Activated CD8-positive, alpha-beta T cell treated with anti-CD3 and anti-CD28 coated beads, Interleukin-2, amount 10 ng/mL, durations not matched to agents 7 days and 5 days (primary cell): ENCODE measurements at places on chromosomes 7 and 10. TPM values are rescaled to one million over a fixed set of nuclear protein-coding genes. Genes with fewer than 3 reads are reported as not detected.

- no peaks in the 10 kb centered on the region for H3K27me3 ChIP-seq
- H3K4me3 ChIP-seq, result no peak overlapping the region
- no peaks in the 10 kb centered on the region for H3K36me3 ChIP-seq
- peaks cover 6% of the 10 kb centered on the region for H3K4me1 ChIP-seq
These were observed 70.5 kb downstream of the ITGB1 start for GRCh38 chr10:32887481-32887880.

GRCh38 chr7:69439636-69440325, 158.5 kb upstream of the AUTS2 start:
- no peak overlapping the region for H3K4me3 ChIP-seq
- DNase-seq, result no peak
- no peaks in the 10 kb centered on the region for H3K27me3 ChIP-seq
- no peaks in the 10 kb centered on the region for H3K4me1 ChIP-seq

DNA sequence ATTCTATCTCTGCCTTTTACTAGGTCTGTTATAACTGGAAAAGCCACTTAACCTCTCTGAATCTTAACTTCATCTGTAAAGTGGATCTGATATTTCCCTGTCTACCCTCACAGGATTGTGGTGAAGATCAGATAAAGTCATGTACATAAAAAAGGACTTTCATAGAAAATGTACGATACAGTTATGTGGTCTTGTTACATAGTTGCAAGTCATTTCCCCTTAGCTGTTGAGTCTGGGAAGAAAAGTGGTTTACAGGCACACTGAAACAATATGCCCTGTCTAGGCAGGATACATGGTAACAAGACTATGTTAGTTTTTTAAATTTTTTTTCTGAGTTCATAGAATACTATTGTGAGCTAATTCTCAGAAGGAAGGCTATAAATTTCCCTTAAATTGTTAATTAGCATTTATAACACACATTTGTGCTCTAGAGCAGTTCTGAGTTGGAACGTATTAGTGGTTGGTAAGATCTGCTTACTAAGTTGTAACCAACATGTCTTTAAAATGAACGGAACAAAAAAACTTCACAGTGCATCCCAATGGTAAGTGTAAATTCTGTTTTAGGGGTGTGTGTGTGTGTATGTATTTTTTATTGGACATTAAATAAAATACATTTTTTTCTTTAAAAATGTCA, 7.1 kb upstream of the GSTO1 start:
- H3K4me1 ChIP-seq, result peaks cover 16% of the 10 kb centered on the region
- H3K36me3 ChIP-seq, result peaks cover 9% of the 10 kb centered on the region
- H3K27me3 ChIP-seq, result peaks cover 10% of the 10 kb centered on the region
- DNase-seq, result no peak

The ZNF485 gene
- 4.8 TPM for total RNA-seq

DNA sequence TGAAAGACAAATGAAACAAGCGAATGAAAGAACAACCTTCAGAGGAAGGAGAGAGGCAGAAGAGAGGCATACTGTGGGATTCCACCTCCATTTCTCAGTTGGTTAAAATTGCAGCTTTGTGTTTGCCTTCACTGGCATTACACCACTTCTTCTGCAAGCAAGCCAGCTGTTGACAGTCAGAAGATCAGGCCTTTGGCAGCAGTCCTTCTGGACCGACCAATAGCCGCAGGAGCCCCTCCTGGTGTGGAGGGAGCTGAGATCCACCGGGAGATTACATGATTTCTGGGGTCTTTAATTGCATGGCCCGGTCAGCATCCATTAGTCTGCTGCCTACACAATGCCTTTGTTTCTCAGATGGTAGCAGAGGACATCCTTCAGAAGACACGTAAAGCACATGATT, 206.7 kb downstream of the ADAM12 start:
- H3K4me3 ChIP-seq, result no peak overlapping the region
- no peak overlapping the region for H3K27ac ChIP-seq
- H3K36me3 ChIP-seq, result no peaks in the 10 kb centered on the region
- H3K27me3 ChIP-seq, result no peaks in the 10 kb centered on the region

DNA sequence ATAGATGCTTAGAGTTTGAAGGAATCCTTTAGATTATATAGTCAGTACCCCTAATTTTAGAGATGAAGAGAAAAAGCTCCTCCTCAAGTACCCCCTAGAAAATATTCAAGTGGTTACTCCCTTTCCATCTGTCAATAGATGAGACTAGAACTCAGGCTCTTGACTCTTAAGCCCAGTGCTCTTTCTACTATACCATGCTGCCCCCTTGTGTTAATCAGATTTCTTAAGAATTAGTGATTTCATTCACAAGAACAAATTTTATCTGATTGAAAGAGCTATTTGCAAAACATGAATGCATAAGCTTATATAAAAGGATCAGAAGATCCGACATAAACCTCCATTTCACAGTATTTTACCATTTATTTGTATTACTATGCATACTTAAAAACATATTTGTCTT, 179.3 kb downstream of the TFEC start:
- H3K4me1 ChIP-seq, result no peaks in the 10 kb centered on the region
- no peak for DNase-seq

GRCh38 chr10:74799721-74800221, 26.6 kb upstream of the KAT6B start:
- H3K27me3 ChIP-seq, result no peaks in the 10 kb centered on the region
- H3K4me1 ChIP-seq, result peaks cover 10% of the 10 kb centered on the region
- H3K27ac ChIP-seq, result no peak overlapping the region
- no peak for DNase-seq
- H3K36me3 ChIP-seq, result no peaks in the 10 kb centered on the region

- H3K4me1 ChIP-seq, result no peaks in the 10 kb centered on the region
- H3K36me3 ChIP-seq, result no peaks in the 10 kb centered on the region
- H3K27ac ChIP-seq, result no peak overlapping the region
These were observed 1212.8 kb downstream of the REEP3 start for GRCh38 chr10:64733980-64734379.

DNA sequence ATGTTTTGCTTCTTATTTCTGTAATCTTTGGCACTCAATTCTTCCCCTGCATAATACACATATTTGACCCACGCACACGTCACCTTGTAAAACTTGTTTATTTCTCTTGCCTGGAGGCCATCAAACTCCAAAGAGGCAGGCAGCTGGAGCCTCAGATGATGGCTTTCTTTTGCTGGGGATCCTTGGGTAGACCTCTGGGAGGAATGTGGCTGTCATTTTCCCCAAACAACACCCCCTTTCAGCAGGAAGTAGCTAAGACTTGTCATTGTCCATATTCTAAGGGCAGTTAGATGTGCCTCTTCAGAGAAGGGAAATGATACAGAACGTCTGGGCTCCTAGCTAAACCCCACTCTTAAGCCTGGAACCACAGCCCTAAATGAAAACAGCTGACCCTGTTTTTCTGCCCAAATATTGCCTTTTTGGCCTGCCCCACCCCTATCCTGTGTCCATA, 111.3 kb downstream of the ITGB8 start:
- no peak for DNase-seq
- H3K36me3 ChIP-seq, result no peaks in the 10 kb centered on the region
- no peak overlapping the region for H3K27ac ChIP-seq

The SFXN3 gene
- 24.7 TPM for total RNA-seq

DNA sequence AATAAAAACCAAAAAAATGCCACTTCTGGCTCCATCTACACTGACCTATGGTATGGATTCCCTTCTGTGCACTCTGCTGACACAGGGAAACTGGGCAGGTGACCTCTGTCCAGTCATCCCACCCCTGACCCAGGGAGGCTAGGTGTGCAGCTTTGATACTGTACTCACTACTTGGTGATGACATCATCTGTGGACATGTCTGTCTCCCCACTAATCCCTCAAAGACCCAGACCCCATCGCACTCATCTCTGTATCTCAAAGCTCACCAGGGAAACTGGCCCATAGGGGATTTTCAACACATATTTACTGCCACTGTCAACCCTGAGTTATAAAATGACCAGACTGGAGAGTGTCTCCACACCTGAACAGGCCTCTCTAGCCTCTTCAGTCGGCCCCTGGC, 10.6 kb downstream of the SGMS1 start:
- H3K36me3 ChIP-seq, result peaks cover 1% of the 10 kb centered on the region
- no peak for DNase-seq
- H3K27ac ChIP-seq, result no peak overlapping the region
- H3K27me3 ChIP-seq, result no peaks in the 10 kb centered on the region

DNA sequence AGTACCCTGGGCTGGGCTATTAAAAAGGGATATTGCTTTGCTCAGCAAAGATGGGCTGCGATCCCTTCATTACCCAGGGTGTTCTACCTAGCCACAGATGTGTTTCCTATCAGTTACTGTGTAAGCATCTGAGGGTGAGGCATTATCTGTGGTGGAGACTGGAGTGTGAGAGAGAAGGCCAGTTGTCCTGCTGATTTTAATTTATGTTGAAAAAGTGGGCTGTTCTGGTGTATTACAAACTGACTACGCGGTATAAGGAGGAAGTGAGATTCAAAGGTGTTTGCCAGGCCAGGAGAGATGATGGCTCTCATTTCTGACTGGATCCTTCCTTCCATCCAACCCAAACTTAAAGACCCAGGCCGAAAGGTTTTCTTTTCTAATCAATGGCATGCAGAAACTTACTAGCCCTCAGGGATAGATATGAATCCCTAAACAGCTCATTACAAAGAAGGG, 7.6 kb downstream of the TCF7L2 start:
- no peak overlapping the region for H3K27ac ChIP-seq
- peaks cover 2% of the 10 kb centered on the region for H3K4me1 ChIP-seq
- peaks cover 73% of the 10 kb centered on the region for H3K27me3 ChIP-seq
- no peak overlapping the region for H3K4me3 ChIP-seq

DNA sequence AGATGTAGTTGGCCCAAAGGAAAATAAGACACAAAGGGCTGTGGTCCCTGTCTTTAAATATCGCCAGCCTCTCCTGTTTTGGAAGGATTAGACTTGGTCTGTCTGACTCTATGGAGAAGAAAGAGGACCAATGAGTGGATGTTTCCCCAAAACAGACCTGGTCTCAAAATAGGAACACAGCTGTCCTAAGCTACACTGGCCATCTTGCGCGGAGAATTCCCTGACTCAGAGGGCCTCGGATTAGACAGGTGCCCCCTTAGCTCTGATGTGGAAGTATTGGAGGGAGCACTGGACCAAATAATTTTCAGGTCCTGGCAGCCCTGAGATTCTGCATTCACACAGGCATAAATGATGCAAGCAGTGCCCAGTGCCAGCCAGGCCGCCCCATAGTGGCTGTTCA, 56.1 kb downstream of the CHST15 start:
- H3K4me1 ChIP-seq, result peaks cover 18% of the 10 kb centered on the region
- no peak for DNase-seq
- no peak overlapping the region for H3K4me3 ChIP-seq
- H3K27ac ChIP-seq, result no peak overlapping the region
- H3K27me3 ChIP-seq, result peaks cover 3% of the 10 kb centered on the region

The SMKR1 gene
- total RNA-seq, result 1.6 TPM

DNA sequence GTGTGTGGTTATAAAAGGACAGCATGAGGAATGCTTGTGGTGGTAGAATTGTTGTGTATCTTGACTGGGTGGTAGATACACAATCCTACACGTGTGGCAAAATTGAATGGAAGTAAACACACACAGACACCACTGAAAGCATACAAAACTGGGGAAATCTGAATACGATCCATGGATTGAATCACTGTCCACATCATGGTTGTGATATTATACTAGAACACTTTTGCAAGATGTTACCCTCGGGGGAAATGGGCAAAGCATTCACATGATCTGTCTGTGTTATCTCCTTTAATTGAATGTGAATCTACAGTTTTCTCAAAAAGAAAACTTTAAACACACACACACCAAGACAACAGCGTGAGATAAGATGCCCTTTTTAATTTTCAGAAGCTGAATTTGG, 165.2 kb upstream of the CELF2 start:
- H3K27me3 ChIP-seq, result peaks cover 9% of the 10 kb centered on the region
- no peaks in the 10 kb centered on the region for H3K36me3 ChIP-seq
- no peak overlapping the region for H3K4me3 ChIP-seq
- DNase-seq, result no peak

DNA sequence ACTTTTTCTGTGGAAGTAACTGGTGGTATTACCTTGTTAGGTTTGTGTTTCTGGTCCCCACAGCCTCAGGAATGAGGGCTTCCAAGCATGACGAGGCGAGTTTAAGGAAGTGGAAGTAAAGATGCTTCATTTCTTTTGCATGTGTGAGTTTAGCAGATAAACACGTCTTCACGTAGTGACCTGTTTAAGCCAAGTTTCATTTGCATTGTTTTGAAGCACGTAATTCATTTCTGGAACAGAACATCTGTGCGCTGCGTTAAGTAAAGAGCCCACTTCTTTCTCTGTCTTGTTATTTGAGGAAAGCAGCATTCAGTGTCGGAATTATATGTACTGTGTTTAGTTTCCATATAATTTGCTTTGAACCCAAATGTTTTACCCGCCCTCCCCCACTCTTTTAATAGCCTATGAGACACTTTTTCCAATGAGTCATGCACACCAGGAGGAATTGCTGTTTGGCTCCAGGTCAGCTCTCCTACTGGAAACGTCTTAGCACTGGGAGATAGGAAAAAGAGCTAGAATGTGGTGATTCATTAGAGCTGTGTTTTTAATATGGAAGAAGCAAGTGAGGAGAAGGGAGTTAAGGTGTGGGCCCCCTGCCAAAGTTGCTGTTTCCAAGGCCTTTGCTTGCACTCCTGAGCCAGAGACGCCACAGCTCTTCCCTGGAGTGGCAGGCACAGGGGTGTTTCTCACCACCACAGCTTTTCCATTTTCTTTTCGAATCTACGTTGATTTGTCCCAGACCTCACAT, 36.7 kb downstream of the BTBD16 start:
- no peaks in the 10 kb centered on the region for H3K4me1 ChIP-seq
- peaks cover 18% of the 10 kb centered on the region for H3K27me3 ChIP-seq
- no peak overlapping the region for H3K4me3 ChIP-seq
- DNase-seq, result no peak

The C10orf71 gene
- total RNA-seq, result not detected

- H3K4me1 ChIP-seq, result no peaks in the 10 kb centered on the region
- no peak overlapping the region for H3K27ac ChIP-seq
- H3K36me3 ChIP-seq, result no peaks in the 10 kb centered on the region
- no peaks in the 10 kb centered on the region for H3K27me3 ChIP-seq
- no peak overlapping the region for H3K4me3 ChIP-seq
These were observed 148.1 kb downstream of the PCLO start for GRCh38 chr7:83014546-83014945.

DNA sequence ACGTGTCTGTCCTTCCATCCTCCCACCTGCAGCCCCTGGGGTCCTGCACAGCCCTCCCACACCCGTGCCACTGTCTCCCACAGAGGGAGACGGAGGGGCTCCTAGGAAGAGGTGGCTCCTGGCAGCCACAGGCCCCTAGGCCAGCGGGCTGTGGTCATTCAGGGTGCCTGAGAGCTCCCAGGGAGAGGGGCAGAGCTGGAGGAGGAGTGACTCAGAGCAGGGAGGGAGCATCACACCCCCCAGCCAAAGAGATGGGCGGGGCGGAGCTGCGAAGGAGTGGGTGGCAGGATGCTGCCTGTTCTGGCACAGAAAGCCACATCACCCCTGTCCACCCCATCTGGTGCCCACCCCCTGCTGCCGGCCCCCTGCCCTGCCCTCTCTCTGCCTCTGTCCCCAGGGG, 50.5 kb downstream of the STK32C start:
- no peak overlapping the region for H3K4me3 ChIP-seq
- H3K27me3 ChIP-seq, result no peaks in the 10 kb centered on the region
- H3K36me3 ChIP-seq, result no peaks in the 10 kb centered on the region
- DNase-seq, result peak; percentile 69
- H3K27ac ChIP-seq, result peak overlapping the region; percentile 63
- H3K4me1 ChIP-seq, result peaks cover 29% of the 10 kb centered on the region

The OAT gene
- 28.0 TPM for total RNA-seq

GRCh38 chr7:127530148-127530547, 55.2 kb downstream of the GCC1 start:
- H3K4me1 ChIP-seq, result no peaks in the 10 kb centered on the region
- peaks cover 28% of the 10 kb centered on the region for H3K27me3 ChIP-seq
- no peaks in the 10 kb centered on the region for H3K36me3 ChIP-seq
- no peak overlapping the region for H3K27ac ChIP-seq
- H3K4me3 ChIP-seq, result no peak overlapping the region

GRCh38 chr7:129553899-129554461, 51.6 kb downstream of the SMKR1 start:
- peak; percentile 57 for DNase-seq
- H3K4me1 ChIP-seq, result peaks cover 5% of the 10 kb centered on the region
- no peak overlapping the region for H3K4me3 ChIP-seq
- no peak overlapping the region for H3K27ac ChIP-seq
- no peaks in the 10 kb centered on the region for H3K36me3 ChIP-seq

The FAM25A gene
- total RNA-seq, result not detected
